ENCODE measurements at places on chromosomes 7 and 10. TPM values are rescaled to one million over a fixed set of nuclear protein-coding genes. Genes with fewer than 3 reads are reported as not detected.

The LBX1 gene
- not detected for total RNA-seq

DNA sequence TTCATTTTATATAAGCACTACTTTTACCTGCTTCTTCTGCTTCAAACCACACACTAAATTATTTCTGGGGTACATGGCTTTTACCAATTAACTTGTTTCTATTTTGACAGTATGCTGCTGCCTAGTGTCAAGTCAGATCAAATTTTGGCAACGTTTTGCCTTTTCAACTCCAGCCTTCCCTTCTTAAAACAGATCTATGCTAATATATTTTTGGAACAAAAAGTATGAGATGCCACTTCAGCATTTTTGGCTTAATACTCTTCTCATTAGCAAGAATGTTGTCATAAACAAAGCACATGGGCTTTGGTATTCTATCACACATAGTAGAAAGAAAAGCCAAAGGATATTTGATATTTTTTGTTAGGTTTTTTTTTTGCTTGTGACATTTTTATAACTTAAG lies 47.8 kb downstream of the SPAM1 start:
- H3K36me3 ChIP-seq, result no peaks in the 10 kb centered on the region
- H3K27ac ChIP-seq, result no peak overlapping the region
- DNase-seq, result no peak

GRCh38 chr10:63718006-63718405 lies 196.8 kb downstream of the REEP3 start:
- H3K27ac ChIP-seq, result no peak overlapping the region
- H3K27me3 ChIP-seq, result no peaks in the 10 kb centered on the region
- peaks cover 21% of the 10 kb centered on the region for H3K4me1 ChIP-seq
- no peaks in the 10 kb centered on the region for H3K36me3 ChIP-seq
- DNase-seq, result no peak
- H3K4me3 ChIP-seq, result no peak overlapping the region

DNA sequence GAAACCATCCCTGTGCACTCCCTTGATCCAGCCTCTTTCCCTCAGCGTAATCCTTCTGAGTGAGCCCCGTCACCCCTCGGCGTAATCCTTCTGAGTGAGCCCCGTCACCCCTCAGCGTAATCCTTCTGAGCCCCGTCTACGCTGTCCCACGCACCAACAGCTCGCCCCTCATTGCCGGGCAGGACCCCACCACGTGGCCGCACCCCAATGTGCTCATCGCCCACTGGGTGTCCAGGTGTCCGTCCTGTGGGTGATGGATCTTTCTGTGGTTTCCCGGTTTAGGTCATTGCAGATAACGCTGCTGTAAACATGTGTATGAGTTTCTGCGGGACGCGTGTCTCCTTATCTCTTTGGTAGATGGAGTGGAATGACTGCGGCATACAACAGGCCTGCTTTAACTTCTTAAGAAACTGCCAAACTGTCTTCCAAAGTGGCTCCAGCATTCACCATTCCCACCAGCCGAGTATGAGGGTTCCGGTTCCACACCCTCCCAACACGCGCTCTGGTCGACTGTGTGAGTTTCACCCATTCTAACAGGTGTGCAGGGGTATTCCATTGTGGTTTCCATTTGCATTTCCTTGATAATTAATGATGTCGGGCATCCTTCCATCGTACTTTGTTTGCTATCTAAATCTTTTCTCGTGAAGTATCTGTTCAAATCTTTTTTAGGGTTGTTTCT lies 42.1 kb upstream of the NKX6-2 start:
- H3K4me3 ChIP-seq, result no peak overlapping the region
- no peaks in the 10 kb centered on the region for H3K36me3 ChIP-seq
- no peak for DNase-seq
- peaks cover 7% of the 10 kb centered on the region for H3K27me3 ChIP-seq

- H3K36me3 ChIP-seq, result no peaks in the 10 kb centered on the region
- H3K4me1 ChIP-seq, result no peaks in the 10 kb centered on the region
- H3K27ac ChIP-seq, result no peak overlapping the region
- H3K4me3 ChIP-seq, result no peak overlapping the region
- H3K27me3 ChIP-seq, result no peaks in the 10 kb centered on the region
These were observed 968 bp upstream of the INMT start for GRCh38 chr7:30750683-30751650.

The LFNG gene
- total RNA-seq, result 58.0 TPM

GRCh38 chr7:4734587-4735345 lies 40.7 kb upstream of the AP5Z1 start:
- DNase-seq, result no peak
- H3K4me1 ChIP-seq, result peaks cover 16% of the 10 kb centered on the region

DNA sequence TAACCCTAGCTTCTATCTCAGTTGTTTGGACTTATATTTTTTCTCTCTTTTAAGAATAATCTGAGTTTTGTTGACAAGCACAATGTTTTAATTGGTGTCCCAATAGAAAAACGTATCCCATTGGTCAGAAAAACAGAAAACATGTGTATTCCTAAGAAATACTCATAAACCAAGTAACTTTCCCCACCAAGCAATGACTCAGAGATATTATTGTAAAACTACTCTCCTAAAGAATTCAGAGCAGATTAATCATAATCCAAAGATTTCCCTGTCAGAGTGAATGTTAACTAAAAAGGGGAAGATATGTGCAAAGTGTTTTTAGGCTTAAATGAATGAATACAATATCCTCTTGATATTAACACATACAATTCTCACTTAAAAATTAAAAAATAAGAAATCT lies 29.4 kb upstream of the MBL2 start:
- DNase-seq, result no peak
- H3K4me1 ChIP-seq, result no peaks in the 10 kb centered on the region
- H3K27me3 ChIP-seq, result no peaks in the 10 kb centered on the region

GRCh38 chr7:143973870-143974416 lies 19.3 kb downstream of the OR2F1 start:
- no peak overlapping the region for H3K4me3 ChIP-seq
- no peaks in the 10 kb centered on the region for H3K36me3 ChIP-seq
- no peaks in the 10 kb centered on the region for H3K27me3 ChIP-seq
- DNase-seq, result peak; percentile 15
- peaks cover 7% of the 10 kb centered on the region for H3K4me1 ChIP-seq

The TUBB8 gene
- total RNA-seq, result 1.9 TPM

- no peaks in the 10 kb centered on the region for H3K27me3 ChIP-seq
- DNase-seq, result no peak
- no peak overlapping the region for H3K27ac ChIP-seq
- H3K4me3 ChIP-seq, result no peak overlapping the region
- H3K4me1 ChIP-seq, result no peaks in the 10 kb centered on the region
- H3K36me3 ChIP-seq, result no peaks in the 10 kb centered on the region
These were observed 23.9 kb downstream of the NUDCD3 start for GRCh38 chr7:44466300-44467216.

GRCh38 chr7:159328096-159328495 lies 183.4 kb upstream of the VIPR2 start:
- no peak overlapping the region for H3K27ac ChIP-seq
- no peak overlapping the region for H3K4me3 ChIP-seq
- no peaks in the 10 kb centered on the region for H3K4me1 ChIP-seq
- H3K27me3 ChIP-seq, result no peaks in the 10 kb centered on the region

The UCN3 gene
- total RNA-seq, result not detected

DNA sequence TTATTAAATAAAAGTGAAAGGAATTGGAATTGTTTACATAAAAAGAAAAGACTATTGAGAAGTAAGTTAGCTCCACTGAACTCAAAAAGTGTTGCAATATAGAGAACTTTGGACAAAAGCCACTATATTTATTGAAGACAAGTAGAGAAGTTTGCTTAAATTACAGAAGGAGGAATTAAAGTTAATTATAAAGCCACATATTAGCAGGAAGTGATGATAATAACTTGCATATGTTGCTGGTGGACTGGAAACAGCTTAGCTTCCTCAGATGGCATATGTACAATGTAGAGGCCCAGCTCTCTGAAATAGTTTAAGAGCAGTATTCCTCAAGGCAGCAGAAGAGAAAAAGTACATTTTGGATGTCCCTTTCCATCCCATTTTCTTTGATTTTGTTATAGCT lies 400.7 kb downstream of the GATA3 start:
- DNase-seq, result no peak
- no peaks in the 10 kb centered on the region for H3K4me1 ChIP-seq
- no peak overlapping the region for H3K27ac ChIP-seq
- no peak overlapping the region for H3K4me3 ChIP-seq
- H3K36me3 ChIP-seq, result no peaks in the 10 kb centered on the region

The TMEM196 gene
- not detected for total RNA-seq

GRCh38 chr7:47421456-47421855 lies 160.5 kb downstream of the TNS3 start:
- no peak for DNase-seq
- H3K27ac ChIP-seq, result no peak overlapping the region
- peaks cover 2% of the 10 kb centered on the region for H3K36me3 ChIP-seq
- no peak overlapping the region for H3K4me3 ChIP-seq

DNA sequence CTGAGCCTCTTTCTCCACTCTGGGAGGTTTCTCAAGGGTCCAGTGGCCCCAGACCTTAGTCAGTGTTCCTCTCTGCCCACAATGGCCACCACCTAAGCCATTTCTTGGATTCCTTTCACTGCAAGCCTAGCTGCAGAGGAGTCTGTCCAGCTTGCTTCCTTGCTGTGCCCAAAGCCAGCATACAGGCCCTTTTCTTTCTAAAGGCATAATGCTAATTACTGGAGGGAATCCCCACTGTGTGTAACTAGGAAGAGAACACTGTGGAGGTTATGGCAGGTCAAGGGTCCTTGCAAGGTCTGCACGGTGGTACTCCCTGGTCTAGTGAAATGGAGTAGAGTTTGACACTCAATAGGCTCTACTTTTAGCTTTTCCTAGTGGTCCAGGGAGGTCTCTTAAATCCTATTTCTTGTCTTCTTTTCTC lies 70.4 kb upstream of the CC2D2B start:
- peak overlapping the region; percentile 1 for H3K27ac ChIP-seq
- H3K4me1 ChIP-seq, result peaks cover 15% of the 10 kb centered on the region
- H3K36me3 ChIP-seq, result no peaks in the 10 kb centered on the region
- no peak overlapping the region for H3K4me3 ChIP-seq

DNA sequence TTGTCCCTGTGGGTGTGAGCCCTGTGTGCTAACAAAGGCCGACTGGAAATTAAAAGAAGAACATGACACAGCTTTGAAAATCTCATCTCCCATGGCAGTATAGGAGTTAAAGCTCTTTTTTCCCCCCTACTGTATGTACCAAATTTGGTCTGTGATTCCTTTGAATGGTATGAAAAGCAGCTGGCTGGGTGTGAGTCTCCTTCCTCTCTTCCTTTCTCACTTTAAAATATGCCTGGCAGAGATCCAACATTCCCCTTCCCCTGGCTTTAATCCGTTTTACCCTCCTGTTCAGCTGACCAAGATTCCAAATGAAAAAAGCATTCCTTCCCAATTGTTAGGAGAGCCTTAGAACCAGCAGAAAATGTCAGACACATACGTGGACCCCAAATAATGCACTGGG lies 225.0 kb upstream of the CELF2 start:
- peaks cover 25% of the 10 kb centered on the region for H3K4me1 ChIP-seq
- no peak overlapping the region for H3K4me3 ChIP-seq
- DNase-seq, result peak; percentile 65
- peak overlapping the region; percentile 39 for H3K27ac ChIP-seq
- no peaks in the 10 kb centered on the region for H3K27me3 ChIP-seq

- H3K4me1 ChIP-seq, result peaks cover 8% of the 10 kb centered on the region
- H3K27me3 ChIP-seq, result no peaks in the 10 kb centered on the region
- DNase-seq, result peak; percentile 80
- H3K4me3 ChIP-seq, result peak within 1 kb of the TSS; percentile 95
- no peaks in the 10 kb centered on the region for H3K36me3 ChIP-seq
These were observed at the start of gene PDSS1 for GRCh38 chr10:26697163-26697921. PDSS1 (plus strand) TSS chr10:26697701; CDS start chr10:26697712, 11 bp downstream.

The GPR158 gene
- total RNA-seq, result 0.09 TPM

DNA sequence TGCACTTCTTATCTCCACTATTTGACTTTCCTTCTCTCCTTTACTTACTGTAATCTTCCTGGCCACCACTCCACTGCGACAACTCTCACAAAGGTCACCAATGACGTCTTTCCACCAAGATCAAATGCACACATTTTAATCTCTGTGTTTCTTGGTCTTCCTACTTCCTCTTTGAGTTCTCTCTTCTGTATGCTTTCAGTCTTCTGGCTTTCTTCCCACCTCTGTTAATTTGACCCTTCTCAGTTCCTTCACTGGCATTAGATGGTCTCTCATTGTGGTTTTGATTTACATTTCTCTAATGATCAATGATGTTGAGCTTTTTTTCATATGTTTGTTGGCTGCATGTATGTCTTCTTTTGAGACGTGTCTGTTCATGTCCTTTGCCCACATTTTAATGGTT lies 31.9 kb downstream of the FAM107B start:
- no peak overlapping the region for H3K4me3 ChIP-seq
- no peak overlapping the region for H3K27ac ChIP-seq
- no peaks in the 10 kb centered on the region for H3K27me3 ChIP-seq
- H3K36me3 ChIP-seq, result no peaks in the 10 kb centered on the region
- no peaks in the 10 kb centered on the region for H3K4me1 ChIP-seq
- DNase-seq, result no peak

DNA sequence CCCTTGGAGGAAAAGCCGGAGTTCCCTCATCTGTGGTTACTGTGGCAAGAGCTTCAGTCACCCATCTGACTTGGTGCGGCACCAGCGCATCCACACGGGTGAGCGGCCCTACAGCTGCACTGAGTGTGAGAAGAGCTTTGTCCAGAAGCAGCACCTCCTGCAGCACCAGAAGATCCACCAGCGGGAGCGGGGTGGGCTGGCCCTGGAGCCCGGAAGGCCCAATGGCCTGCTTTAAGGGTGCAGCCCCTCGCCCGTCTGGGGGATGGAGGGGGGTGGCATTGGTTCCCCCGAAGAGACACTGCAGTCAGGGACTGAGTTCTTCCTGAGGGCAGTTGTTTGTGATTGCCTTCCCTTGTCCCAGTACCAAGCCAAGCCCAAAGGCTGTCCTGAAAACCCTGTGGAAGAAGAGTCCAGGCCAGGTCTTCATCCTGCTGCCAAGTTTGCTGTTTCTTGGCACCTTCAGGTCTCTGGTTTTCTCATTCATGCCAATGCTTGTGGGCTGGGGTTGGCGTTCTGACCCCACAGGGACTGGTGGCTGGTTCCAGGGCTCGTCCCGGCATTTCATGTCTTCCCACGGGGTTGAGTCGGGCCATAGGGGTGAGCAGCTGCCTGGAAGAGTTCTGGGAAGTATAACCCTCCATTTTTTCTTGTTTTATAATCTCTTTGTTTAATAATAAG lies 7.7 kb upstream of the ZNF783 start:
- H3K4me1 ChIP-seq, result no peaks in the 10 kb centered on the region
- H3K36me3 ChIP-seq, result no peaks in the 10 kb centered on the region
- H3K27ac ChIP-seq, result no peak overlapping the region
- no peak overlapping the region for H3K4me3 ChIP-seq
- H3K27me3 ChIP-seq, result no peaks in the 10 kb centered on the region

- no peaks in the 10 kb centered on the region for H3K36me3 ChIP-seq
- H3K4me3 ChIP-seq, result no peak overlapping the region
- no peak overlapping the region for H3K27ac ChIP-seq
- no peak for DNase-seq
- H3K27me3 ChIP-seq, result no peaks in the 10 kb centered on the region
These were observed 124.2 kb downstream of the TES start for GRCh38 chr7:116334555-116334954.

The SLIT1 gene
- total RNA-seq, result 0.74 TPM

The PILRA gene
- 0.68 TPM for total RNA-seq

Data from neural progenitor cell (in vitro differentiated cells).